Stomach (tissue), 19 donors: ENCODE measurements at places on chromosomes 6 and 20. TPM values are rescaled to one million over a fixed set of nuclear protein-coding genes. Genes with fewer than 3 reads are reported as not detected.

Gene GSTA2
- 7.6 TPM for polyA plus RNA-seq

Gene NOX3
- polyA plus RNA-seq: not detected

Gene CDK19
- 5.4 TPM for polyA plus RNA-seq

Gene BMP5
- 2.4 TPM for polyA plus RNA-seq

Gene SPEF1
- polyA plus RNA-seq: not detected

Gene CDC5L
- polyA plus RNA-seq: 6.4 TPM
